Stimulated activated CD4-positive, alpha-beta T cell treated with anti-CD3 and anti-CD28 coated beads, Interleukin-1b, Interleukin-23, amount 100 ng/mL, for 1 hour (primary cell): ENCODE measurements at places on chromosomes 4 and X.

DNA sequence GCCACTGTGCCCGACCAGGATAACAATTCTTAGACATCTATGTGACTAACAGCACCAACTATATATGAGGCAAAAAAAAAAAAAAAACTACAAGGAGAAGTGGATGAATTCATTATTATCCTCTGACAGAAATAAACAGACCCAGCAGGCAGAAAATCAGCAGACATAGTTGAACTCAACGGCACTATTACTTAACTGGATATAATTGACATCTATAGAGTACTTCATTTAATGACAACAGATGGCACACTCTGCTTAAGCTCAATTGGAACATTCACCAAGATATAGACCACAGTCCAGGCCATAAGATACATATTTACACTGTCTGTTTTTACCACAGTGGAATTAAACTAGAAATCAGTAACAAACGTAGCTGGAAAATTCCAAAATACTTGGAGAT lies 13.3 kb downstream of the CLDN22 start:
- DNase-seq: no peak

DNA sequence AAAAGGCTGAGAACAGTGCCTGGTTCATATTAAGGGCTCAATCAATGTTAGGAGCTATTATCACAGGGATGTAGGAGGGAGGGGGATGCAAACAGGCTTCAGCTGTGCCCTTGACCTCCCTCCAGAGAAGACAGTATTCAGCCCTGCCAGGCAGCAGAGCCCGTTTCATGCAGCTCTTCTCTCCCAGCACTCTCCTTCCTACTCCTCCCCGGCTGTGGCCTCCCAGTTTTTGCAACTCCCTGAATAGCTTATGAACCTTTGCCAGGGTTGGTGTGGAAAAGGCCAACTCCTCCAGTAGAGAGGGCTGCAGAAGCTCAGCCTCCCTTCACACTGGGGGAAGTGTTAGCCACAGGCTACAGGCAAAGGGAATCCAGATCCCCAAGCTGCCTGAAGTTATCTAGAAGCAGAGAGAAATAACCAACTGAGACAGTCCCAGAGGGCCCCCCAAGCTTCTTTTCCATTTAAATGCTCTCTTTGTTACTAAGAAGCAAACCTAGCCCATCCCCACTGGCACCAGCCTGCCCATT lies 31.7 kb upstream of the APLN start:
- DNase-seq: no peak

DNA sequence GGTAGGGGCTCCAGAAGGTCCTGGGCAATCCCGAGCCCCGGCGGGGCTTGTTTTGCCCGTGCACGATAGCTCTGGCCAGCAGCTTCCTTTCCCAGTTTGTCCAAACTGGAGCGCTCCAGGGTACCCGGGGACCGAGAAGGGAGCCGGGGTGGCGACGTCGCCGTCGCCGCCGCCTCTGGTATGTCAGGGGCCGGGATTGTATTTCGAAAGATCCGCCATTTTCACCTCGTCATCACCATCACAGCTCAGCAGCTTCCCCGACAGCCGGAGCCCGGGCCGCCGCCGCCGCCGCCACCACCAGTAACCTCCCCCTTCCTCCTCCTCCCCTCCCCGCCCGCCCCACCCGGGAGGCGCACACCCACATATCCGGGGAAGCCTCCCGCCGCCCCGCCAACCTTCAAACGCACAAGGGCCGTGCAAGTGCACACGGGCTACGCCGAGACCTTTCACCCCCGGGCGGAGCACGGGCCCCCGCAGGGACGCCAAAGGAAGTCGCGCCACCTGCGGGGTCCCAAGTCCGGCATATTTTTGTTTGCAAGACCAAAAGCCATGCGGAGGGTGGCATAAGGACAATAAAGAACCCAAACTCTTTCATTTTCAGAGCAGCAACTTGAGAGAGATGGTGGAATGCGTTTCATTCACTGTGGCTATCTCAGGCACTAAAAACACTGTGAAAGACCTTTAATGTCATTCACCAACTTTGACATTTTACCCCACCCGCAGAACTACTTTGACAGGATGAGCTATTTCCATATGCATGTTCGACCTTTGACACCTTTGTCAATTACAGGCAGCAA lies at the start of gene LIN54:
TSS of gene LIN54 (minus strand) at position 302 of the 797 bp plus-strand sequence. CDS start 25,979 bp downstream, outside the sequence.
- DNase-seq: peak; percentile 69

- no peak for DNase-seq
Measured at GRCh38 chrX:7019555-7019954, 128.0 kb upstream of the STS start.

GRCh38 chrX:21056622-21057021 lies 317.6 kb upstream of the CNKSR2 start:
- no peak for DNase-seq

- no peak for DNase-seq
Measured at GRCh38 chr4:4859799-4860599, 534 bp downstream of the MSX1 start.

DNA sequence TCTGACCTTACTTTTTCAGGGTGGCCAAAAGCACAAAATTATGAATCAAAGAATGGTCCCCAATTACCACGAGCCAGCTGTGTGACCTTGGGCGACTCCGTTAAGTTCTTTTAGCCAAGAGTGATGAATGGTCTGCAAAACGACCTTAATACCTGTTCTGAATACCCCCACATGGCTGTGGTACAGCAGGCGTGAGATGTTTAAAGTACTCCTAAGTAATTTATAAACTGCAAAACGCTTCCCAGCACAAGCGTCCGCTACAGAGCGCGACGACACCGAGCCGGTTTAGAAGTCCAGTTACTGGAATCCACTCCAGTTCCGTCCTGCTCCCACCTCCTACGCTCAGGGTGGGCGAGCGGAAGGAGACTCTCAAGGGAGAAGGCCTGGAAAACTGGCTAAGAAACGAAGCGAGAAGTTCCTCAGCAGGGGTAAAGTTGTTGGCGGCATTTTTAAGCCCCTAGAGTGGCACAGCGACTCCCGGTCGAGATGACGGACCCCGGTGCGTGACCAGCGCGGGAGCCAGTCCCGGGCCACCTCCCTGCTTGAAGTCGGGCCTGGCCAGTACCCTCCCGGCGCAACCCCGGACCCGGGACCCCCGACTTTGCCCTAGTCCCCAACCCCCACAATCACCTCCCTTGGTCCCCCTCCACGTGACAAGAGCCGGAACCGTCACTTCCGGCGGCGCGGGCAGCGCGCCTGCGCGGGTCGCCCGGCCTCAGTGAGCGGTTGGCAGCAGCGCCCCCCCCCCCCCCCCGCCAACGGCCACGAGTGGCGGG lies 659 bp upstream of the BMP2K start:
- DNase-seq: peak; percentile 68

- no peak for DNase-seq
Measured at GRCh38 chr4:159071178-159071968, 31.5 kb upstream of the RAPGEF2 start.

DNA sequence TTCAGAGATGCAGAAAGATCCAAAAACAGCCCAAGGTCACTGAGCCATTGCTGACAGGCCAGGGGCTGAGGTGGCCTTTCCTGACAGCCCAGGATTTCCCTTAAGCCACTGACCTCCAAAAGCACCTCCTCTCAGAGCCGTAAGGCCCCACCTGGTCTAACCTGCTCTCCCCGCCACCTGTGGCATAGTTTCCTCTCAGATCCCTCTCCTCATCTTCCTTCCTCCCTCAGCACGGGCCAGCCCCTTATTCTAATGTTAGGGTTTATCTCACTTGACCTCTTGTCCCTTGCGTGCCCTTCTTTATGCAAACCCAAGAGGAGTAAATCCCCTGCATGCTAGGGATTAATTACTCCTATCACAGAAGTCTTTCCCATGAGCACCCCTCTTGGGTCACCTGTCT lies 113.0 kb downstream of the RBM47 start:
- no peak for DNase-seq

DNA sequence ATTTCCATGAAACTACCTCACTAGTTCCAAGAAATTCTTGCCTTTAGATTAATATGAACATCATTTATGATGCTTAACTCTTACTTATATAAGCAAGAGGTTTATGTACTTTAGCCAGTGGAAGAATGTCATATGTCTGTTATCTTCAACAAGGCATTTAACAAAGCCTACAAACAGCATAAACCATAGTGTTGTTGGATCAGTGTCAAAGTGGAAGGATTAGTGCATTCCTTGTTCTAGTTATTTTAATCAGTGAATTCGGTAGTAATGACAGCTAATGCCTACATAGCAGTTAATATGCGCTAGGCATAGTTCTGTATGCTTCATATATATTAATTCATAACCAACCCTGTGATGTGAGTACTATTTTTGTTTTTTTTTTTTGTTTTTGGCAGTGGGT lies 3.1 kb downstream of the PI4K2B start:
- no peak for DNase-seq

- no peak for DNase-seq
Measured at GRCh38 chrX:110168585-110168984, 149.3 kb downstream of the AMMECR1 start.

- DNase-seq: no peak
Measured at GRCh38 chr4:45410701-45411210, 684.4 kb upstream of the GNPDA2 start.

DNA sequence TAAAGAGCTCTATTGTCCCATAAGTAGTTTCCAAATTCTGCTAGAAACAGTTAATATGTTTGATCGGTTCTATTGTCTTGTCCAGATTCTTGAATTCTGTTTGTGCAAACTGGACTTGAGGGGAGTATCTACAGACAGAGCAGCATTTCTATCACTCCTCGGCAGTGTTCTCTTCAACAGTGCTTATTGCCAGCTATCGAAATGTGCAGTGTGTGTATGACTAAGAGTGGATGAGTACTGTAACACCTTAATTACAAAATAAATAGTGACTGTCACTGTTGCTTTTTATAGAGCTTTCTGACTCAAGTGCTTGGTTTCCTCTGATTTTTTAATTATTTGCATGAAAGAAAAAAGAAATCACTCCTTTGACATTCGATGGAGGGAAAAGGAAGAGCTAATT lies 274.6 kb downstream of the RPA4 start:
- DNase-seq: no peak

DNA sequence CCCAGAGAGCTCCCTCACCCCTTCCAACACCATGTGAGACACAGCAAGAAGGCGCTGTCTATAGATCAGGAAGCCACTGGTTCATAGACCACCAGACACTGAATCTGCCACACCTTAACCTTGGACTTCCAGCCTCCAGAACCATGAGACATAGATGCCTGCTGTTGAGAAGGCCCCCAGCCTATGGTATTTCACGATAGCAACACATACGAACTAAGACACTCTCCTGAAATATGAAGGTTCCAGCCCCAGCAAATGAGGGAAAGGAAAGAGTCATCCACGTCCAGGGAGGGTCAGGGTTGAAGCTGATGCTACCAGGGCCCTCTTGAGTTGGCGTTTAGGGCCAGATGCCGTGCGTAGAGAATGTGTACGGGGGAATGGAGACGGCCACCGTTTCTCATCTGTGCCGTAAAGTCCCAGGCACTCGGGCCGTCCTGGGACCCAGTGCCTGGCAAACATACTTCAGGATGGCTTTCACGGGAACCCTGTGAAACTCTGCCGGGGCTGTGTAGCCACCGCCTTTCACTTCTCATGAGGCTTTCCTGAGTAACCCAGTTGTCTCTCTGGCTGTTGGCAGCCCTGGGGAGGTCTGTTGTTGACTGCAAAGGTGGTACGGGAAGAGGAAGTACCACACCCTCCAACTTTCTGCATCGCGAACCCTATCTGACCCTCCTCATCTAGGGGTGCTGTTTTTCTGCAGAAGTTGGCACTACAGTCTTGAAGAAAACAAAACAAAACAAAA lies 17.7 kb upstream of the P2RY8 start:
- no peak for DNase-seq

DNA sequence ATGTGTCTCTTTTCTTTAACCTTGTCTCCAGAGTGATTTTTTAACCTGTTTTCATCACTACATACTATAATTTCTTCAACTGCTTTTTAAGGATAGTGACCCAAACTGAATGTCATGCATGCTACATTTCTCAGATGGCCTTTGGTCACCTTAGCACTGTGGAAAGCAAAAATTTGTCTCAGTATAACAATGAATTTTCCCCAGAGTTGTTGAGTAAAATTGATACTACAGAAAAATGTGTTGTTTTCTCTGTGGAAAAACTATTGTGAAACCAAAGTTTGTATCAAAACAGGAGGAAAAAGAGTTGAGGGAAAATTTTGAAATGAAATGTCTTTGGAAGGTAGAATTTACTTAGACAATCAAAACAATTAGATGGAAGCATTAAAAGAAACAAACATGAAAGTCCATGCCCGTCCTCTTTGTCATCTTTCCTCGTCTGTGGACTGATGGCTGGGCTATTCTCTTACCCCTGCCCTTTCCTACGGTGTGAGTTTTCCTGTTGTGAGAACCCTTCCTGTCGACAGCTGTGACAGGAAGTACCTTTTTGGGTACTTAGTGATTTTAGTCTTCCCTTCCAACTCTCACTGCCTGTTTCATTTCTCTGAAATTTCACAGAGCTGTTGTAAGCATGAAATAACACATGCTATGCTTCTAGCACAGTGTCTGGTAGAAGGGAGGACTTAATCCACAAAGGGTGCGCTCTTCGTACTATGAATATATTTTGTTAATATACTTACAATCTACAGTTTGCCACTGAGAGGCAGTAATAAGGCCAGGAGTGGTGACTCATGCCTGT lies 50.8 kb downstream of the LRP2BP start:
- no peak for DNase-seq

DNA sequence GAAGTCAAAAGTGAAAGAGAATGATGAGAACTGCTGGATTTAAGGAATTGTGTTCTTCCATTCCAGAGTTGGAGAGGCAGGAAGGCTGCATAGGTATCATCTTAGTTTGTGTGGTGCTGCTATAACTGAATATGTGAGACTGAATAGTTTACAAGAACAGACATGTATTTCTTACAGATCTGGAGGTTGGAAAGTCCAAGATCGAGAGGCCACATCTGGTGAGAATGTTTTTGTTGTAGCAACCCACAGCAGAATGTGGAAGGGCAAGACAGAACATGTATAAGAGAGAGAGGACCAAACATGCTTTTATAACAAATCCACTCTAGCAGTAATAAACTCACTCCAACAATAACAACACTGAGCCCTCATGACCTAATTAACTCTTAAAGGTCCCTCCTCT lies 408.6 kb downstream of the FAM47B start:
- DNase-seq: no peak

DNA sequence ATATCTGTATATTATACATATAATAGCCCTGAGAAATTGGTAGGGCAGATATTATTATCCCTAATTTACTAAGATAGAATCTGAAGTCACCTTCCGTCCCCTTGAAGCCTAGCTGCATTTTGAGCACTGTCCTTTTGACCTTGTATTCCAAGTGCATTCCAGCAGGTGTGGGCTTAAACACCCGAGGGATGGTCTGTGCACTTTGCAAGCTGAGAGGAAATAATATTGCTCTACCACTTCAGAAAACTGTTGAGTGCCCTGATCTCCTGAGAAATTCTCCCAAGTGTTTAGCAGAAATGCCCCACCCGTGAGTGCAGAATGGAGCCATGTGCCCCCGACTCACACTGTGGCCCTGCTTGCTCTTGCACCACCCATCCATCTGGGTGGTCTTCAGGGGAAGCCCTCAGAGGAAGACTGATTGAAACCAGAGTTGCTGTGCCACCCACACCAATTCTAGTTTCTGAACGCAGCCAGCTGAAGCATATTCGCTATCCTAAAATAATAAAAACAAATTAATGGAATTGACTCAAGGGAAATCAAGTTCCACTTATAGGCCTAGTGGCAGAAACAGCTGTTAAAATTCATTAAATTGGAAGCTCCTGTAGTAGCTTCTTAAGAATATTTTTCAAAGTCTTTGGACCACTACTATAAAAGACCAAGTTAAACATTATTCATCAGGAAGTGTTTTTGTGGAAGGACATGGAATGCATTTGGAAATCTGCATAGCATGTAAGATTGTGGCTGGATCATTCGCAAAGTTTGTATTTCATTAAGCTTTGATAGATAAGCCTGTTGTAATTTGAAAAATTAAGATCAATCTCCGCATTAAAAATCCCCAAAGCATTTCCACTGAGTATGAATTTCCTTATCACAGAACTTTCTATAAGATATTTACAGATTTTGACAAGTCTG lies 41.3 kb upstream of the PRKG2 start:
- DNase-seq: no peak
